Mammary epithelial cell (primary cell): ENCODE measurements at places on chromosomes 1 and 21.
A peak's percentile ranks its signal among the peaks of the same experiment; 100 is the strongest.

DNA sequence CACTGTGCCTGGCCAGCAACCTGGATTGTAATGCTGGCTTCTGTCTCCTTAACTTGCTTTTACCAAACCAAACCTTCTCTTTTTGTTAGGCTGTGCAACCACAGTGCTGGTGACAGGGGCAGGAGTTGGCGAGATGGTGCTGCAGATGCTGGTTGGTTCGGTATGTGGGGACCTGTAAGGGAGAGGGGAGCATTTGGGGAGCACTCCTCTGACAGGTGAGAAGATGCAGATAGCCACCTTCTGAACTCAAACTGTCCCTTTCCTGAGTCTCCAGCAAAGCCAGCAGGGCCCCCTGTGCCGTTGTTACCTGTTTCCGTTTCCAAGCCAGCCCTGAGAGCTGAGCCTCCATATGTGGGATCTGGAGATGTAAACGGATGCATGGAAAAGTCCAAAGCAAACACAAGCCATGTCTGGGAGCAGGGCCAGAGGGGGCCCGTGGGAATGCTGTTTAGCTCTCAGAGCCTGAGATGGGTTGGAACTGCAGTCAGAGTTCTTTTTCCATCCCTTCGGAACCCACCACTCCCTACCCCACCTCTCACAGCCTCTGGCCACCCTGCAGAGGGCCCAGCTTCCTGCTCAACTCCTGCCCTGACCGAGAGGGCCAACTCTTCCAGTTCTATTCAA is 34.0 kb downstream of the ELK4 start:
- no peak for DNase-seq

GRCh38 chr1:37073854-37074379 is 39.6 kb upstream of the GRIK3 start:
- no peak for DNase-seq

- no peak for DNase-seq
Measured at GRCh38 chr1:209844695-209845407, 17.1 kb downstream of the UTP25 start.

GRCh38 chr21:40052276-40052675 is 185.0 kb downstream of the PCP4 start:
- no peak for DNase-seq

DNA sequence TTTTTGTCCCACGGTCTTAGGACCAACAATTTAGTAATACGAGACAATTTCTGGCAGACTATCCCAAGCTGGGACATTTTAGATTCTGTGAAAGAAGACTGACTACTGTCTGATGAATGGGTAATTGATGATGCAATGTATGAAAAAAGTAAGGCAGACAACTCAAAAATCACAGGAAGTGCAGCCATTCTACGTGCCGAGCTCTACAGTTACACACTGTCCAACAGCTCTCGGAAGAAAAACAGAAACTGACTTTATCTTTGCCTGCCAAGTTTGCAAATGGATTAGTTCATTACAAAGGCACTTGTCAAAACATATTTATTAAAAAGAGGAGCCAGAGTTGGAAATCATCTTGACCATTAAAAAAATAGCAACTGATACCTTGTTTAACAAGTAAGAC is 31.3 kb downstream of the ZBTB8B start:
- peak; percentile 35 for DNase-seq

GRCh38 chr1:243639027-243639658 is 210.9 kb downstream of the AKT3 start:
- no peak for DNase-seq

DNA sequence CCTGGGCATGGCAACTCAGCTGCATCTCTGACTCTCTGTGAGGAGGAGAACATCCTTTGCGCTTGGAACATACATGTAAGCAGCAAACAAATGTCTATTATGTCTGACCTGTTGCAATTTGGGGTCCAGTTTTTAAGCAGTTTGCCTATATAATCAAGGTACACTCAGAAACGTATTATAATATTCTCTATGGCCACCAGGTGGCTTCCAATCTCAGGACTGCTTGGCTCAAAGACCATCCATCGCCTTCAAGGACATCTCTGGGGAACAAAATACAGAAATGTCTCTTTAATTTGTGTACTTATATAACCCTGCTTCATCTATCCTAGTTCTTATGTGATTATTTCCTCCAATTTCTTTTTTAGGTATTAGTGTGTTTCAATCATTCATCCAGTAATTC is 227.2 kb downstream of the OLFM3 start:
- no peak for DNase-seq

GRCh38 chr1:54407154-54407403 is 885 bp upstream of the SSBP3 start:
- peak; percentile 7 for DNase-seq

DNA sequence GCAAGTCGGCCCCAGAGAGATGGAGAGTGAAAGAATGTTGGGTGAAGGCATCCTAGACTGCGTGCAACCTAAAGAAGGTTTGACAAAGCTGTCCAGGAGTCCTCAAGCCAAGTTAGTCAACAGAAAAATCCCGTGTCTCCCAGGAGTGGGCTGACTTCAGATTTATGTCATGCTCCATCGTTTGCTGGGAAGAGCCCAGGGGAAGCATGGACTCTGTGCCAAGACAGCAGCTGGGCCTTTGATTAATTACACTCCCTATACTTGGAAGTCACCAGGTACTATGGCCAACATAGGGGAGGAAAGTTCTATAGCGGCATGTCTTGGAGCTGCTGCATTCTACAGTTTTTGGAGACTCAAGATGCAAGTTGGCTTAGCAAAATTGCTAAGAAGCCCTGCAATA is 247.4 kb downstream of the KAZN start:
- no peak for DNase-seq

GRCh38 chr1:29280409-29281131 is 44.2 kb downstream of the PTPRU start:
- DNase-seq: peak; percentile 73

- DNase-seq: no peak
Measured at GRCh38 chr1:177872308-177872900, 97.5 kb downstream of the SEC16B start.

DNA sequence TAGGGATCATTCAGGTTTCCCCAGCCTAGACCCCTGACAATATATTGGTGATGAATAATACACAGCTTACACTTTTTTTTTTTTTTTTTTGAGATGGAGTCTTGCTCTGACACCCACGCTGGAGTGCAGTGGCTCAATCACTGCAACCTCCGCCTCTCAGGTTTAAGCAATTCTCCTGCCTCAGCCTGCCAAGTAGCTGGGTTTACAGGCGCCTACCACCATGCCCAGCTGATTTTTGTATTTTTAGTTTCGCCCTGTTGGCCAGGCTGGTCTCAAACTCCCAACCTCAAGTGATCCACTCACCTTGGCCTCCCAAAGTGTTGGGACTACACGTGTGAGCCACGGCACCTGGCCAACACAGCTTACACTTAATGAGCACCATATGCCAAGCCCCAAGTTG is 7.2 kb downstream of the VASH2 start:
- no peak for DNase-seq

DNA sequence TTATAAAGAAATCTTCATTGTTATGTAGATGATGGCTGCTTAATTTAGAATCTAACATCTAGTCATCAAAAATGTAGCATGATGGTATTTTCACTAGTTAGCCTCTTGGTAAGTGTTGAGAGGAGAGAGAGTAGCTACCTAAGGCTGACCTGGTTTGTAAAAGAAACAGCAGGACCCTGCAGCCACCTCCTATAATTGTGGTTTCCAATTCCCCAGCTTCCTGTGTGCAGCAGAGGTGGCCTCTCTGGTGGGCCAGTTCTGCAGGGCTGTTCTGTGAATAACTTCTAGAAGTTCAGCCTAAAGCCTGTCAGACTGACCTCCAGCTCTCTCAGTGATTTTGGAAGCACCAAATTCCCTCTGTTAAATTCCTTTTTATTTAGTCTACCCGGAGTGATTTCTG is 246.4 kb upstream of the LRRC7 start:
- no peak for DNase-seq
